Hematopoietic multipotent progenitor cell treated with erythropoietin and hydrocortisone succinate and interleukin-3 and kit ligand, for 6 days (in vitro differentiated cells): ENCODE measurements at places on chromosomes 7 and 10.

- no peak for DNase-seq
Measured at GRCh38 chr7:65265933-65266519, 107.6 kb upstream of the ZNF92 start.

GRCh38 chr10:127587668-127588365 lies 38.7 kb downstream of the NPS start:
- no peak for DNase-seq

DNA sequence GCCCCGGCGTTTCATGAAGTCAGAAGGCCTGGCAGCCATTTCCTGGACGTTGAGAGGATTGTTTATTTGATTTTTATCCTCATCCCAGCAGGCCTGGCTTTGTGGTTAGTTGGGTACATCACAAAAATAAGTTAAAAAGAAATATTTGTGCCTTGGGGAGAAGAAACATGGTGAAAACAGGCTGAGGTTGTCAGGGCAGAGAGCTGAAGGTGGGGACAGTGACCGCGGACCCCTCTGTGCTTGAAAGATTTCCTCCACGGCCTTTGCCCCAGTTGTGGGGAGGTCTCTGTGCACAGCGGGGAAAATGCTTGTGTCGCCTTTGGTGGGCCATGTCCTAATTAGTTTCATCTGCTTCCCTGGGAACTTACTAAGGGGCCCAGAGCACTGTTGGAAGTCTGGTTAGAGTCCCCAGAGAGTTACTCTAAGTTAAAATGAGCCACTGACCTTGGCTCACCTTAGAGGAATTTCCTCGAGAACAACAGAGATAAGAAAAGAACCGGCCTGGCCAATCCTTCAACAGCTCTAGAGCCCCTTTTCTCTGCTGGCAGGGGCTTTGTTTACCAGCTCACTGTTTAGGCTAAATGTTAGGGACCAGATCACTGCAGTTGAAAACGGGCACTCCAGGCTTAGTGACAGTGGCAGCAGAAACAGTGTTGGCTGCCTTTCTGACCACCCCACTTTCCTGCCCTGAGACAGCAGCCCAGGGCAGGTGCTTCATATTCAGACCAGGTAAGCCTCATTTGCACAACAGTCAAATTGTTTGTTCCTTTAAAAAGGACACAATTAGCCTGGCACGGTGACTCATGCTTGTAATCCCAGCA lies 37.9 kb downstream of the CRCP start:
- DNase-seq: no peak

DNA sequence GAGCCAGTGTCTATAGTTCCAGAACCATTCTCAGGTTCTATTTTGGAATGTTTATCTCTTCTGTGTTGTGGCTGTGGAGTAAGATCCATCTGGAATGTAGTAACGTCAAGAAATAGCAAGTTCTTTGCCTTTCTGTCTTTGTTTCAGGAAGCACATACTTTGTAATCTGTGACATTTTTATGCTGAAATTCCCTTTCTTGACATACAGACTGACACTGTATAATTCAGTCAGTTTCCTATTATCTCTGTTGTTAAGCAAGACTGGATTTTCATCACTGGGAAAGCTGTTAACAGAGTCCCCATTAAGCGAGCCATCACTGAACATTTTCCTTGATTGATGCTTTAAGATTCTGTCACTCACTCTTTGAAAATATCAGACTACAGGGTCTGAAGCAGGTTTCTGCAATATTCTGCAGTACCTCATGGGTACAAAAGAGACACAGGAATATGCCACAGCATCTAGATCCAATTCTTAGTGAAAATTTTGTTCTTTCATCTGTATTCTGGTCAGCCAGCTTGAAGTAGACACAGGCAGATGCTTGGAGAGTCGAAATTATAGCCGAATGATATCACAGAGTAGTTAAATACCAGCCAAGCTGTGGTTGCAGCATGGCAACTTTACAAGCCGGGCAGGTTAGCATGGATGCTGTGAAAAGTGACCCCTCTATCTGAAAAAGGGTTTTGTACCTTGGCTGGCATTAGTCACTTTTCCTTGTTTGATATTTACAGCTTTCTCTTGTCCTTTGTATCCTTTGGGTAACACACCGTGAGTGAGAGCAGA lies 62.6 kb downstream of the CACNB2 start:
- no peak for DNase-seq

GRCh38 chr7:43041724-43042123 lies 70.7 kb upstream of the HECW1 start:
- DNase-seq: no peak

DNA sequence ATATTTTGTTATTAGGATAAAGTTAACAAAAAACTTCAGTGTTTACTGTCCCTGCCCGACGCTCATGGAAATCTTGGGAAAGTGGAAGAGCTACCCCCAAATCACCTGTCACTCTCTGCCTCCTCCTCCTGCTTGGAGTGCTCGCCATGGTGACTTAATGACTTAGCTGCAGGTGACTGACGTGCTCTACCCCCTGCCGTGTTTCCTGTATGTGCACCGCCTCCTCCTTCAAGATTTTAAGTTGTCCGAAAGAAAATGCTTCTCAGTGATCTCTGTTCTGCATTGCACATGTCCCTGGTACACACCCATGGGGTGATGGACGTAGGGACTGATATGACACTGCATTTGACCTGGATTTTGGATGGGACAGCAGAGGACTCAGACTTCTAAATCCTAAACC lies 338.8 kb upstream of the SHH start:
- DNase-seq: no peak

- no peak for DNase-seq
Measured at GRCh38 chr10:19944911-19945663, 128.9 kb downstream of the PLXDC2 start.

- DNase-seq: no peak
Measured at GRCh38 chr7:41918597-41918996, 215.7 kb upstream of the INHBA start.
